ENCODE measurements at places on chromosomes 16 and 17.

- no peak for DNase-seq
Measured at GRCh38 chr17:72931163-72931562, 161.3 kb downstream of the SLC39A11 start.

DNA sequence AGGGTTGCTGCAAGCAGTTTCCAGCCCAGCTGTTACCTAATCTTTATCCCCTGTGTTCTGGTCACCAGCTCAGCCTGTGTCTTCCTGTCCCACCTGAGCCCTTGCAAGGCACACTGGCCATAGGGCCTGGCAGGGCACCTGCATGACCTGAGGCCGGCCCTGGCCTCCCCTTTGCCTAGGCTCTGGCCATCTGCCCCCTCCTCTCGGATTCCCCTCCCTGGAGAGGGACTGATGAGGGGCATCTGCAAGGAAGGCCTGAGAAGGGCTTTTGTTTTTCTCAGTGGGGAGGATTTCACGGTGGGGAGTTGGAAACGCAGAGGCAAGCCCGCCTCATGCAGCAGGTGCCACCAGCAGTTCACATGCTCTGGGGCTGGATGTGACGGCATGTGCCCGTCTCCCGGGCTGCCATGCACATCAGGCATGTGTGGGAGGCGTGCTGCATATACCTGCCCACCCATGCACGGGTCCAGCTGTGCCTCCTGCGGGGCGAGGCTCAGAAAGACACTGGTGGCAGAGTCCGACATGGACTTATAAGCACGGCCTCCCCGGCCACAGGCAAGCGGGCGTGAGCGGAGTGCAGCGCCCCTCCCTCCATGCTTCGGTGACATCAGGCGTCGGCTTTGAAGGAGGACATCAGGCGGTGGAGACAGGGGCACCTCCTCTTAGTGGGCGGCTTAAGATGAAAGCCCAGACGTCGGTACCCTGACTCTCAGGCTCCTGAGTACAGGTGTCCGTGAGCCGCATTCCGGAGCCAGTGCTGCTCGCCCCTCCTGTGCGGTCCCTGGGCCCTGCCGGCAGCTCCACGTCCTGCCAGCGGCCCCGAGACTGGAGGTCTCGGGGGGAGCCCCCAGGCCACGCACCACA lies 16.5 kb downstream of the ASPSCR1 start:
- peak; percentile 85 for DNase-seq

DNA sequence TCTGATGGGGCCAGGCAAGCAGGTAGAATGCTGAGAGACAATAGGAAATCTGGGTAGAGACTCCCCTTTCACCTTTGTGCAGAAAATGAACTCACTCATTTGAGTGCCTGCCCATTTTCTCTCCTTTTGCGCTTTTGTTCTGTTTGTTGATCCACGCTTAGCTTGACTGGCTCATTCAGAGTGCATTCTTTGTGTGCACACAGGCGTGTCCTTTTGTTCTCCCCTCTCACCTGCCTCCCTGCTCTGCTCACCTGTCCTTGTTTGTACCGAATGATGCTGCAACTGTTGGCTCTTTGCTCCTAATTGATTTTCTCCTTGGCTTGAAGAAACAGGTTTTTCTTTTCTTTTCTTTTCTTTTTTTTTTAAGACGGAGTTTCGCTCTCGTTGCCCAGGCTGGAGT lies 15.8 kb downstream of the PGS1 start:
- no peak for DNase-seq

GRCh38 chr16:19967963-19968362 lies 83.3 kb upstream of the GPRC5B start:
- no peak for DNase-seq

DNA sequence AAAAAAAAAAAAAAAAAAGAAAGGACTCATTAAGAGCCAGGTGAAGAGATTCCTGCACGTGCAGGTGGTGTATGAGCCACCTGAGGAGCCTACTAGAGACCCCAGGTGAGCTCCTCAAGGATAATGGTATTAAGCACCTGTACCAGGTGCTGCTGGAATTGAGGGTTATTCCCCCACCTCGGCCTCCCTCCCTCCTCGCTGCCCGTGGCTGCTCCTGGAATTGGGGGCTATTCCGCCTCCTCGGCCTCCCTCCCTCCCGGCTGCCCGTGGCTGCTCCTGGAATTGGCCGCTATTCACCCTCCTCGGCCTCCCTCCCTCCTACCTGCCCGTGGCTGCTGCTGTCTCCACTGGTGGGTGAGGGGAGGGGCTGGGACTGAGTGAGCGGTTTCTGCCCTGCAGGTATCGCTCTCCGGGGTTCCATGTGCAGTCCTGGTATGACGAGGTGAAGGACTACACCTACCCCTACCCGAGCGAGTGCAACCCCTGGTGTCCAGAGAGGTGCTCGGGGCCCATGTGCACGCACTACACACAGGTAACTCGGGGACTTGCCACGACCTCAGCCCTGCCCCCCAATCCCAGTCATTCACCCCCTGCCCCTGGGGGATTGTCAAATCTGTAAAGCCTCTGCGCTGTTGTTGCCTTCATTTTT lies 29.3 kb downstream of the CRISPLD2 start:
- DNase-seq = no peak

DNA sequence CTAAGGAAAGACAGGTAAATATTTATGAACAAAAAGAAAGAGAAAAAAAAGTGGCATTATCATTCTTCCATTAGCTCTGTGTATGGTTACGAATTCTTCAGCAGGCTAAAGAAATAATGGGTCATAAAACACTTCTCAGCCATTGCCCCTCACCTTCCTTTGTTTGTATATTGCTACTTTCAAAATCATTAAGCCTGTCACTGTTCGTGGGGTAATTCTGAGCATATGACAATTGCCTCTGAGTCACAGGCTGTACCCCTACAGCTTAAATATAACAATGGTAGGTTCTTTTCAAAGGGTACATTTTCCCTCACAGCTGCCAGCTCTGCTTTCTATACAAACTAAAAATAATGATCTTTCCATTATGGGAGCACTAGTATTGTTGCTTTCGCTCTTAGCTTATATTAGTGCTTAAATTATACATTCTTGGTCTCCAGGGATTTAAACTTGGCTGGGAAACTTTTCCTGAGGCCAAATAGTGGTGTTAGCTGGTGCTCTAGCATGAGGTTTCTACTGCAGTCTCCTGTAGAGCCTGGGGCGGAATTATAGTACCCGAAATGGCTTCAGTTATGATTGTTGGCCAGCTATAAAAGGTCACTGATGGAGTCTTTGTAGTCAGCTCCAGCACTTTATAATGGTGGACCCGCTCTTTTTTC lies 74.7 kb upstream of the CDH11 start:
- DNase-seq = no peak

GRCh38 chr17:39092692-39093230 lies 58.7 kb downstream of the PLXDC1 start:
- DNase-seq = no peak

DNA sequence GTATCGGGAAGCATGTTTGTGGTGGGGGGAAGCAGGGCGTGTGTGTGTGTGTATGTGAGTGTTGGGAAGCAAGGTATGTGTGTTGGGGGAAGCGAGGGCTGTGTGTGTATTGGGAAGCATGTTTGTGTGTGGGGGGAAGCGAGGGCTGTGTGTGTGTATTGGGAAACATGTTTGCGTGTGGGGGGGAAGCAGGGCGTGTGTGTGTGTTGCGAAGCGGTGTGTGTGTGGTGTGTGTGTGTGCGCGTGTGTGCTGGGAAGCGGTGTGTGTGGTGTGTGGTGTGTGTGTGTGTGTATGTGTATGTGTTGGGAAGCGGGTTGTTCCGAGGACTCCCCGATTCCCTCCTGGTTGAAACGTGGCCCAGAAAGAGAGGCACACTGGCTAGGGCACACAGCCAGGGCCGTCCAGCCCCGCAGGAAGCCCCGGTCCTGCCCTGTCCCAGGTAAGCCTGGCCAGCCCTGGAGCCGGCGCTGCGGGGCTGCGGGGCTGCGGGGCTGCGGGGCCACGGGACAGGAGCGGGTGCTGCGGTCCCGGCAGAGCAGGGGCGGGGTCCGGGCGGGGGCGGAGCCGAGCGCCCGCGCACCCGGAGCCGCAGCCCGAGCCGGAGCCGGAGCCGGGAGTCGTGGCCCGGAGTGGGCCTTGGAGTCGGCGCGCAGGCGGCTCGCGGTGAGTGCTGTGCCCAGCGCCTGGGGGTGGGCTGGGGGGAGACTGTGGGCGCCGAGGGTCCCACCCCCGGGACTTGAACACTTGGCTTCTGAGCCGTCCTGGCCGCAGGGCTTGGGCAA lies at the start of gene NOD2:
TSS of gene NOD2 (plus strand) at position 608 of the 783 bp plus-strand sequence. CDS start 5,890 bp downstream, outside the sequence.
- DNase-seq = no peak

GRCh38 chr16:86219655-86220445 lies 290.5 kb upstream of the FOXF1 start:
- no peak for DNase-seq

GRCh38 chr16:239948-240277 lies 5.3 kb downstream of the FAM234A start:
- peak; percentile 39 for DNase-seq

GRCh38 chr17:5237541-5238016 lies 2.9 kb upstream of the SCIMP start:
- peak; percentile 81 for DNase-seq

DNA sequence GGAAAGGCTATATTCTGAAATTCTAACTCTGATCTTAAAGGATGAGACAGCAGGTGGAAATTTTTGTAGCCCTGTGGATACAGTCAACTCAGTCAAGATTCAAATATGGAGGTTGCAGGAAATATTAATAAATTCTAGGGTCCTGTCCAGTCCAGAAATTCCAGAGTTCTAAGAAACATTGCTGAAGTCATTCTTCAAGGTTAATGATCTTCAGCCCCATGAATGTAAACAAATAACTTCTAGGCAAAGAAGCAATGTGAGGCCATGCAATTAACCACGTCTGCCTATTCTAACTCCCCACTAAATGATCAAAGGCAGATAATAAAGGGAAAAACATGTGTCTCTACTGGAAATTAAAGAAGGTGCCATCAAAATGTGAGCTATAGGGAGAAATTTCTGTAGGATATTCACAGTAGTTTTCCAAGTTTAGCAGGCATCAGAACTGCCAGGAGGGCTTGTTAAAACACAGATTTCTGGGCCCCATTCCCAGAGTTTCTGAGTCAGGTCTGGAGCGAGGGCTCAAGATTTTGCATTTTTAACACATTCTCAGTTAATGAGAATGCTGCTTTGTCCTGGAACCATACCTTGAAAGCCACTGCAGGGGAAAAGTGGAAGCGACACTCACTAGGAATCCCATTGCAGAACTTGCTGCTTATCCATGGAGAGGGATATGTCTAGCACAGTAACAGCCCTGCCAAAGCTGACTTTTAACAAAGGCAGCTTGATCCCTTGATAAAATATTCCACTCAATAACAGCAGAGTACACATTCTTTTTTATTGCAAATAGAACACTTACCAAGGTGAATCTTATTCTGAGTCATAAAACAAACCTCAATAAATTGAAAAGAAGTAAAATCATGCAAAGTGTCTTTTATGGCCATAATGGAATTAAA lies 61.8 kb downstream of the DNAH3 start:
- no peak for DNase-seq

- DNase-seq = no peak
Measured at GRCh38 chr17:75315541-75316243, 26.5 kb upstream of the SLC25A19 start.

DNA sequence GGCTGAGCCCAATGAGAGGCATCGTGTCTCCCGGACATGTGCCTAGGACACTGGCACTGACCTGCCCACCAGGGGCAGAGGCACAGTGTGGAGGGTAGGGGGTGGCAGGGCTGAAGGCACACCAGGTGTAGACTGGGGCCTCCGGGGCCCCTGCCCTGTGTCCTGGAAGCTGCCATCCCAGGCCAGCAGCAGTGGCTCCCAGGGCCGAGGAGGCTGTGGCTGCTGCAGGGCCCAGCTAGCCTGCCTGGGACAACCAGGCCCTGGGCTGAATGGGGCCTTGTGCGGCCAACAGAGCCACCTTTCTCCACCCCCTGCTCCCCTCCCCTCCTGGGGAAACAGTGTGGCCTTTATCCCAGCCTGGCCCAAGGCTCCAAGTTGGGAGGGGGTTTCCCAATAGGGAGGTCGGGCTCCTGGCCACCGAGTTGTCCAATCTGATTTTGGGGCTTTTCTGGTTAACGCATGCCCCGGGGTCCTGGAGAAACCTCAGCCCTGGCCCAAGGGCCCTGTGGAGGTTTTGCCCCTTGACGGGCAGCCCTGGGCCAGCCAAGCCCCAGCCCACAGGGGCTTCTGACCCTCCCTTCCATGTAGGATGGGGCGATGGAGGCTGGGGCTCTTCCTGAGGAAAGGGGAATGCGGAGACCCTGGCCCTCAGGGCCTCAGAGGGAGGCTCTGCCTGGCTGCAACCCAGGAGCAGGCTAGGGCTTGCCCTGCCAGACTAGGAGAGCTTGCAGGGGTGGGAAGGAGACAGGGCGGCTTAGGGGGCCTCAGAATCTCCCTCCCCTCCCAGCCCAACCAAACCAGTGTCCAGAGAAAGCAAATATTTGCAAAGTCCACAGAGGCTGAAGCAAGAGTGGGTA lies 4.2 kb downstream of the MTSS2 start:
- DNase-seq = peak; percentile 92

GRCh38 chr17:67594115-67594880 lies 123.4 kb upstream of the NOL11 start:
- DNase-seq = peak; percentile 35

DNA sequence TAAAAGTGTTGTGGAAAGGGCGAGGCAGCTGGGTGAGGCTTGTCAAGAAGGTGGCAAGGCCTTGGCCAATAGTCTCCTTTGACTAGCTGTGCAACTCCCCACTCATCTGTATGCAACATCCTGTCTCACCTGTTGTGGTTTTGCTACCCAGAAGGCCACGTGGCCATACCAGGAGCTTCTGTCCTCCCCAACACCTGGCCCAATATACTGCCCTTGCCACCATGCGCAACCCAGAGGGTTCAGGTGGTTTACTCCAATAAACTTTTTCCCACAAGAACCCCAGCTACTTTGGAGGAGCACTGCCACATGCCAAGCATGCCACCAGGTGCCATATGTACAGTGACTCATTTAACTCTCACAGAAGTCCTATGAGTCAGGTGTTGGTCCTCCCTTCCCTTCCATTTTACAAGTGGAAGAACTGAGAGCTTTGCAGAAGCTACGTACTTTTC lies 10.2 kb downstream of the MYO19 start:
- no peak for DNase-seq

DNA sequence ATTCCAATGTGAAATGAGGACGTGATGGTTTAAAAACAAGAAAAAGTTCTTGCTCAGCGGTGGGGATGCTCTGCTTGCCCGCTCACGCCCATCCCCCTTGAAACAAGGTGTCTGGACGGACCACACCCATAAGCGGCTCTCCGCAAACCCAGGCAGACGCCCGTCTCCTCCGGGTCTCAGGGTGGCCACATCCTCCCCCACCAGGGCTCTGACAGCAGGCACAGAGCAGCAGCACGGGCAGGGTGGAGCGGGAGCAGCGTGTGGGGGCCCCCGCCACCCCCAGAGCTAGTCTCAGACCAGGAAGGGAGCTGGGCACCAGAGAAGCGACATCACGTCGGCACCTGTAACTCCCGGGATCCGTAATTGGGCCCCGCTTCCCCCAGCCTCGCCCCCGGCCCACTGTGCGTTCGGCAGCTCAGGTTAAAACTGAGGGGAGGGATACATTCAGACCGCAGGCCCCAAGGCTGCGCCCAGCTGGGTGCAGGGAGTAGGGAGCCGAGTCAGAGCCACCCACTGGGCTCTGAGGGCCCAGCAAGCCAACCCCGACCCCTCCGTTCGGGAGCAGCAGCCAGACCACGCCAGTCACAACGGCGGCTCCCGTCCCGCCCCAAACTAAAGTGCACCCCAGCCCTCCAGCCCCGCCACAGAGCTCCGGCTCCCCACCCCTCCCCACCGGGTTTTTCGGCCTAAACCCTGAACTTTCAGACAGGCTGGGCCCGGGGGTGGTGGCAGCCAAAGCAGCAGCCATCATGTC lies 22.0 kb downstream of the CLUH start:
- no peak for DNase-seq

- DNase-seq = no peak
Measured at GRCh38 chr17:27319541-27320221, 25.8 kb downstream of the WSB1 start.
